Neuronal stem cell (in vitro differentiated cells): ENCODE measurements at places on chromosomes 2 and 18.

- no peak for DNase-seq
Measured at GRCh38 chr18:3468833-3469232, 18.9 kb downstream of the TGIF1 start.

DNA sequence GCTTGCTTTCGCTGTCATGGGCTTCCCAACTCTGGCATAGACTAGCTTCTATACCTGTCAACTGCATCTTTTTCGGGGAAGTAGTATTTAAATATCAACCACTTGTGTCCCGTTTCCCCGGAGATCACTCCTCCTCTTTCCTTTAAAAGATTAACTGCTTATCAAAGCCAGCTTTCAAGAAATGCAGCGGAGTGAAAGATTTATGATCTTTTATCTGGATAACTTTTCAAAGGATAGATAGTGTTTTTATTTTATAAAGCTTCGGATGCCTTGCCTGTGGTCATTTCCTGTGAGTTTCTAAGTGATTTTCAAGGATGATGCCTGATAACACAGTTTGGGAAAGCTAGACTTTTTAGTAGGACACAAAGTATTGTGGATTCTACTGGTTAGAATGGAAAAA is 2.9 kb upstream of the IGFBP5 start:
- no peak for DNase-seq

- no peak for DNase-seq
Measured at GRCh38 chr18:11946756-11947155, 34.6 kb upstream of the IMPA2 start.

DNA sequence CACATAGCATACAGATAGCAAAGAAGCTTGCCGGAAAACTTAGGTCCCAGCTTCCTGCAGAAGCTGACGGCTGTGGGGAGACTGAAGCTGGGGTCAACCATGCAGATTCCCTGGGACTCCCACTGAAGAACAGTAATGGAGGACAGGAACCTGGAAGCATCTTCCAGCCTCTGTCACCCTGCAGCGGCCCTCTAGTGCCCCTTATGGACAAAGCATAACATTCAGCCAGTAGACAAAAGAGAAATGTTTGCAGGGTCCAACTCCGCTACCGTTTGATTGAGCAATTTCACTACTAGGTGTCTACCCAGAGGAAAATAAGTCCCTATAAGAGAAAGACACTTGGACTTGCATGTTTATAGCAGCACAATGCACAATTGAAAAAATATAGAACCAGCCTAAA is 460.6 kb downstream of the CNTNAP5 start:
- no peak for DNase-seq

GRCh38 chr2:223532161-223532560 is 70.0 kb downstream of the SCG2 start:
- DNase-seq, result no peak
